ENCODE measurements at places on chromosomes 12 and 14.

DNA sequence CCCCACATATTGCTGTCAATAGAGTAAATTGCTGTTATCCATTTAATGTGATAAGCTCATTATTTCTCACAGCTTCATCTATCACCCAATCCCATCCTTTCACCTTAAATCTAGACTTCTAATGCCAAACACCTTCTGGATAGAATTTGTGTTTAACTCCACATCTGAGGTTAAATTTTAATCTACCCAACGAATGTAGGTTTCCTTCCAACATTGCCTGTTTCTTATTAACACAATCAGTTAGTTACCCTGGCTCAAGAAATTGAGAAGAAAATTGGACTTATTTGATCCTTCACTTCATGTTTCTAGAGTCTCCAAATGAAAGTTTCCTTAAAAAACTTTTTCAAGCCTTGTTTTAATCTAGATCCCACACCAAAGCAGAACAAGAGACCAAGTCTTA, 67.3 kb downstream of the PTPRO start:
- no peaks in the 10 kb centered on the region for H3K27me3 ChIP-seq
- no peaks in the 10 kb centered on the region for H3K36me3 ChIP-seq
- no peak overlapping the region for H3K27ac ChIP-seq
- no peak overlapping the region for H3K4me3 ChIP-seq

DNA sequence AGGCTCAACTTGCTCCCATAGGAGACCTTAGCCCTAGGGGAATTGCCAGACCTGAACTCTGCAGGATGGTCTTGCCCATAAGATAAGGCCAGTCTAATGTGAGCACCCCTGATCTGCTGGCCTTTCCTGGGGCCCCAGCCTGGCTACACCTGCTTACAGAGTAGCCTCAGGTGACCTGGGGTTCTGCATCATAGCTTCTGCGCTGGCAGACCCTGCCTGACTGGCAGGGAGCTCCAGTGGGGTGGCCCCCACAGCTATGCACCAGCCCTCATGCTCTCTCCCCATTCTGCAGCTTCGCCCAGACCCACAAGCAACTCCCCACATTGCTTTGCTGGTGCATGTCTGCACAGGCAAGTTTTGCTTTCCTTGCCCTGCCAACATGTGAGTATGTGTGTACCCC, 371.3 kb upstream of the CLEC14A start:
- H3K27ac ChIP-seq: no peak overlapping the region
- no peaks in the 10 kb centered on the region for H3K36me3 ChIP-seq
- no peak overlapping the region for H3K4me3 ChIP-seq
- H3K27me3 ChIP-seq: no peaks in the 10 kb centered on the region
- no peaks in the 10 kb centered on the region for H3K4me1 ChIP-seq

DNA sequence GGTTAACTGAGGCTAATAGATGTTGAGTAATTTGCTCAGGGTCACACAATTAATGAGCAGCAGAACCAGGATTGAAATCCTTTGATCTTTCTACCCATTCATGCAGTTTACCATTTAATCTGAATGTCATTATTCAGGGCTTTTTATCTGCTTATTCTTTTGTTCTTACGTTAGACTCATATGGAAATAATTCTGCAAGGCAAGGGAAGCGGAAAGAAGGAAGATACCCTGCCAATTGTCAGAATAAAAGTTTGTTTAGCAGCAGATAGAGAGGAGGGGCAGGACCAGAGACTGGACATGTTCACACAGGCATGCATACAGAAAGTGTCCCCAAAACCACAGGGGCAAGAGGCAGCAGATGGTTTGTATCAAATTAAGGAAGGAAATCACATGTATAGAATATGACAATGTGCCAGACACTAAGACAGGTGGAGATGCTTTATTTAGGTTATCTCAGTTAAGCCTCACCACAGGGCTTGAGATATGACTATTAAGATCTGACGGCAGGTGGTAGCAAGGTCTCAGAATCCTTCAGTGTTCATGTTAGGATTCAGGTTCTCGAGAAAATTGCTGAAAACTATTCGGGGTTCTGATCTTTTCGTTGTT, 29.8 kb downstream of the BRMS1L start:
- no peak overlapping the region for H3K4me3 ChIP-seq
- no peaks in the 10 kb centered on the region for H3K27me3 ChIP-seq
- peaks cover 17% of the 10 kb centered on the region for H3K4me1 ChIP-seq

GRCh38 chr14:104298458-104298857, 160.1 kb downstream of the KIF26A start:
- H3K27ac ChIP-seq: no peak overlapping the region
- no peaks in the 10 kb centered on the region for H3K36me3 ChIP-seq
- H3K4me3 ChIP-seq: no peak overlapping the region
- H3K4me1 ChIP-seq: peaks cover 39% of the 10 kb centered on the region
- H3K27me3 ChIP-seq: no peaks in the 10 kb centered on the region

DNA sequence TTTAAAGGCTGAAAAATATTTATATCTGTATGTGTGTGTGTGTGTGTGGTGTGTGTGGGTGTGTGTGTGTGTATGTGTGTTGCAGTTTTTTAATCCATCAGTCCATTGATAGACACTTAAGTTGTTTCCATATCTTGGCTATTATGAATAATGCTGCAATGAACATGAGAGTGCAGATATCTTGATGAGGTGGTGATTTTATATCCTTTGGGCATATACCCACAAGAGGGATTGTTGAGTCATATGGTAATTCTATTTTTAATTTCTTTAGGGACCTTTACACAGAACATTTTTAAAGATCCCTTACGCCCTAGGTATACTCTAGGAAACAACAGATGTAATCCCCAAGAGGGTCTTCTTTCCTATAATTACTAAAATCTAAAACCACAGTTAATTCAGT, 154.5 kb upstream of the CLEC14A start:
- H3K36me3 ChIP-seq: no peaks in the 10 kb centered on the region
- H3K4me3 ChIP-seq: no peak overlapping the region
- no peak overlapping the region for H3K27ac ChIP-seq
- H3K27me3 ChIP-seq: no peaks in the 10 kb centered on the region
- DNase-seq: no peak

DNA sequence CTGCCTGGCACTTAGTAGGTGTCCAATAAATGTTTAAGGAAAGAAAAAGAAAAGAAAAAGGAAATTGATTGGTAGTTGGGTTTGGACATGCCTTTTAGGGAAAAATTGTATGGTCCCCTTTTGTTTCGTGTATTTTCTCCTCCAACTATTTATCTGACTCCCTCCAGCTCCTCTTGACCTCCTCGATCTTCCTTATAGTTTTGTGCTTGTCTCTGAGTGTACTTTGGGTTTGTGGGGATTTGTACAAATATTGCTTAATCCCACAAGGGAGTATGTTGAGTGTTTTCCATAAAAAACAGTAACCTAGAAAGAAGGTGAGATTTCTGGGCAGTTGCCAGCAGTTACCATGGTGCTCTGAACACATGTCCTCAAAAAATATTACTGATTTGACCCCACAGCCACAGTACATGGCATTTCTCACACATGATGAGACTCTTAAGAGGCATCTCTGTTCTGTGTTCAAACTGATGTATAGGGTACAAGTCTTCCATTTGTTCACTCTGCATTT, 15.7 kb downstream of the PLEKHG7 start:
- H3K4me1 ChIP-seq: no peaks in the 10 kb centered on the region
- no peak overlapping the region for H3K27ac ChIP-seq
- no peaks in the 10 kb centered on the region for H3K27me3 ChIP-seq
- H3K4me3 ChIP-seq: no peak overlapping the region

GRCh38 chr12:39572551-39572950, 47.1 kb downstream of the ABCD2 start:
- no peak overlapping the region for H3K27ac ChIP-seq
- no peak for DNase-seq
- H3K4me1 ChIP-seq: no peaks in the 10 kb centered on the region
- H3K27me3 ChIP-seq: no peaks in the 10 kb centered on the region
- no peaks in the 10 kb centered on the region for H3K36me3 ChIP-seq

DNA sequence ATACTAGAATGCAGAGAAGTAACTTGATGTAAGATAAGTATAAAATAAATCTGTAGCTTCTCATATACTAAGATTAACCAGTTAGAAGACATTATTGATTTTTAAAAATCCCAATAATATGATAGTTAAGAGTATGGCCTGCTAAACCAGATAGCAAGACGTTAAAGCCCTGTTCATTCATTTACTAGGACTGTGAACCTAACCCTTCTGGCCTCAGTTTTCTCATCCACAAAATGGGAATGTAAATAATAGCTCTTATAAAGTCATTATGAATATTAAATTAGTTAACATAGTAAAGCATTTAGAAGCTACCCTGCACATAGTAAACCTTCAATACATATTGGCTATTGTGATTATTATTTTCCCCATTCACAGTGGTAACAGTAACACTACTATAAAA, 6.0 kb upstream of the PRMT5 start:
- no peak overlapping the region for H3K27ac ChIP-seq
- H3K4me3 ChIP-seq: no peak overlapping the region
- 0 out of 2 replicates have a peak, but pooled peaks cover 2% of the 10 kb centered on the region for H3K36me3 ChIP-seq

DNA sequence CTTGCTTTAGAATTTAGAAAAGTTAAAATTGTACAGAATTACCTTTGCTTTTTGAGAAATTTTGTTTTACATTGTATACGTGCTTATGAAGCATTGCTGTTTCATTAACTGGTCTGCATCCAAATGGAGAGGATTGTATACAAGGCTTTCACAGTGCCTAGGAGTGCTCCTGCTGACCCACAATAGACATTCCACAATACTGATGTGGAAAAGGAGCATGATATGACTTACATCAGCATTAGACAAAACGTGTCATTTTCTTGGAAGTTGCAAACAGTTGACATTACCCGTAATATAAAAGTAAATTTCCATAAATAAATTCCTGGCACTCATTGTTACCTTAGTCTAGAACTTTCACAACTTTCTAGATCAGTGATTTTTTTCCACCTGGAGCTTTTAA, 1.9 kb downstream of the PRKD1 start:
- no peaks in the 10 kb centered on the region for H3K27me3 ChIP-seq
- H3K27ac ChIP-seq: no peak overlapping the region
- peak overlapping the region; percentile 73 for H3K4me3 ChIP-seq
- no peaks in the 10 kb centered on the region for H3K36me3 ChIP-seq

- H3K4me1 ChIP-seq: no peaks in the 10 kb centered on the region
- no peaks in the 10 kb centered on the region for H3K36me3 ChIP-seq
- no peak overlapping the region for H3K27ac ChIP-seq
These were observed 32.5 kb upstream of the CRY1 start for GRCh38 chr12:107125833-107126232.

DNA sequence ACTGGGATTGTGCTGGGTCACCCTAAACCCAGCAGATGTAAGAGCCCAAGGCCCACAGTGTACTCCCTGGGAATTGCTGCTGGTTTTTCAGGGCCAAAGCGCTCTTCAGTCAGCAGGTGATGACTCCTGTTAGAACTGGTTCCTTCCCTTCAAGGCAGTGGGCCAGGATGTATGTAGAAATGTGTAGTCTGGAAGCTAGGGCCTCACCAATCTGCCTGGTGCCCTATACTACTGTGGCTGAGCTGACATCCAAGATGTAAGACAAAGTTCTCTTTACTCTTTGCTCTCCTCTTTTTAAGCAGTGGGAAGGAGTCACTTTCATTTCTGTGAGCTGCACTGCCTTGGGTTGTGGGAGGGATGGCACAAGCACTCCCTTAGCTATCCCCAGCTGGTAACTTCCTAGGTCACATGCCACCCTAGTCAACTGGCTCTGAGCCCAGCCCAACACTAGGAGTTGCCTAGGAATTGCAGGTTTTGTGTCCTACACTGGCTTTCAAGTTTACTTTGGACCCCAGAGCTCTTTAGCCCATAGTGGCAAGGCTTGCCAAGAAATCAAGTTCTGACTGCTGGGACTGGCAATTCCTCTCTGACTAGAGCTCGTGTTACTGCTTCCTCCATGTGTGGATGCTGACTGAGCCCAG, 249.2 kb downstream of the C12orf50 start:
- DNase-seq: no peak
- H3K4me3 ChIP-seq: no peak overlapping the region
- H3K27me3 ChIP-seq: no peaks in the 10 kb centered on the region

GRCh38 chr12:40474630-40475029, 217.6 kb upstream of the CNTN1 start:
- H3K36me3 ChIP-seq: no peaks in the 10 kb centered on the region
- no peak for DNase-seq
- H3K27me3 ChIP-seq: no peaks in the 10 kb centered on the region

DNA sequence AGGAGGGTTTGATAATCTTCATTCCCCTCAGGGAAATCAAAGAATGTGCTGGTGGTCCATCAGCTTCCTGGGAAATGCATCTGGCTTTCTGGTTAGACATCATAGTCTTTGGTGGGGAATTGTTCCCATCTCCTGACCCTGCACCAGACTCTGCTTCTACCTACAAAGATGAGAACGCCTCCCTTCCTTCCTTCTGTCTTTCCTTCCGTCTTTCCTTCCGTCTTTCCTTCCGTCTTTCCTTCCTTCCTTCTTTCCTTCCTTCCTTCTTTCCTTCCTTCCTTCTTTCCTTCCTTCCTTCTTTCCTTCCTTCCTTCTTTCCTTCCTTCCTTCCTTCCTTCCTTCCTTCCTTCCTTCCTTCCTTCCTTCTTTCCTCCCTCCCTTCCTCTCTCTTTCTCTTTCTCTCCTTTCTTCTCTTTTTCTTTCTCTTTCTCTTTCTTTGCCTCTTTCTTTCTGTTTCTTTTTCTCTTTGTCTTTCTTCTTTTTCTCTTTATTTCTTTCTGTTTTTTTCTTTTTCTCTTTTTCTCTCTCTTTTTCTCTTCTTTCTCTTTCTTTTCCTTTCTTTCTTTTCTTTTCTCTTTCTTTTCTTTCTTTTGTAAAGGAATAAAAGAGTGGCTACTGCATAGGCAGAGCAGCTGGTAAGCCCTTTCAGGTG, 189.0 kb upstream of the ARHGAP5 start:
- no peak for DNase-seq
- no peak overlapping the region for H3K27ac ChIP-seq
- no peaks in the 10 kb centered on the region for H3K36me3 ChIP-seq

DNA sequence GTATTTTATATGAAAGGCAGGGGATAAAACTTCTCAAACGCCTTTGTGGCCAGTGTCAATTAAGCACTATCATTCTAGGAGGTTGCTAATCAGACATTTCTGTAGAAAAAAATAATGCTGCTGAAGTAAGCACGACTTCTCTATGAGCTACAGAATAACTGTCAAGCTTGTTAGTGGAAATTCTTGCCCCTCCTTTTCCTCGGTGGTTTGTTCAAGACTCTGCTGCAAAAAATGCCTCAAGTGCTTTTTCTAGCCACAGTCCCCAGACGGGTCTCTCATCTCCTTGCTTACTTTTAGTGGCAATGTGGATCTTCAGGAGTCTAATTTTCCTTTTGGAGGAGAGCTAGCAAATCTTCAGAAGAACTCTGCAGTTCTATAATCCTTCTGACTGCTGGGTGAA, 452.0 kb downstream of the FUT8 start:
- H3K4me1 ChIP-seq: no peaks in the 10 kb centered on the region
- no peaks in the 10 kb centered on the region for H3K36me3 ChIP-seq

DNA sequence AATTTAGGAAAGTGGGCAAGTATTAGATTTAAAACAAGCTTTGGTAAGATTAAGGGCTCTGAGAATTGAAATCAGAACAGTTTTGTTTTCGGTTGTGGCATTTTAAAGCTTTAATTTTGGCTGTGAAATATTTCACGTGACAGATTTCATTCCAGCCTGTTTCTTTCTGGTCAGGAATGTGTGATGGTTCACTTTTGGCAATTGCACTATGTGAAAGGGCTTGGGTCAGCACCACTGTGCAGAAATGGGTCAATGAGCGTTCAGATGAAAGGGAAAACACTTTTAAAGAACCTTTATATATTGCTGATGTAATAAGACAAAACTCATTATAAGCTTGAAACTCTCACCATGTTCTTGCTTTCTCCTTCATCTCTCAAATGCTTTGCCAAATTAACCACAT, 17.1 kb downstream of the NUBPL start:
- no peaks in the 10 kb centered on the region for H3K27me3 ChIP-seq
- no peak overlapping the region for H3K27ac ChIP-seq
- H3K4me3 ChIP-seq: no peak overlapping the region
- no peaks in the 10 kb centered on the region for H3K4me1 ChIP-seq
- no peak for DNase-seq

Measured in SJCRH30 (cell line).